ENCODE measurements at places on chromosomes 16 and 17. TPM values are rescaled to one million over a fixed set of nuclear protein-coding genes. Genes with fewer than 3 reads are reported as not detected.
A peak's percentile ranks its signal among the peaks of the same experiment; 100 is the strongest.

- DNase-seq, result peak; percentile 44
Observed at GRCh38 chr16:56675685-56676210, 6.1 kb downstream of the MT1H start.

KCNJ18 gene
- total RNA-seq, result not detected

GRCh38 chr17:79672496-79672895 is 58.2 kb upstream of the ENPP7 start:
- DNase-seq, result no peak

- no peak for DNase-seq
Observed at GRCh38 chr16:4002121-4002520, 114.1 kb downstream of the ADCY9 start.

GRCh38 chr17:42493319-42493718 is 34.6 kb downstream of the ATP6V0A1 start:
- no peak for DNase-seq

- no peak for DNase-seq
Observed at GRCh38 chr17:2789700-2790099, 6.5 kb upstream of the RAP1GAP2 start.
